T-helper 1 cell (primary cell): ENCODE measurements at places on chromosomes 12 and 14.

DNA sequence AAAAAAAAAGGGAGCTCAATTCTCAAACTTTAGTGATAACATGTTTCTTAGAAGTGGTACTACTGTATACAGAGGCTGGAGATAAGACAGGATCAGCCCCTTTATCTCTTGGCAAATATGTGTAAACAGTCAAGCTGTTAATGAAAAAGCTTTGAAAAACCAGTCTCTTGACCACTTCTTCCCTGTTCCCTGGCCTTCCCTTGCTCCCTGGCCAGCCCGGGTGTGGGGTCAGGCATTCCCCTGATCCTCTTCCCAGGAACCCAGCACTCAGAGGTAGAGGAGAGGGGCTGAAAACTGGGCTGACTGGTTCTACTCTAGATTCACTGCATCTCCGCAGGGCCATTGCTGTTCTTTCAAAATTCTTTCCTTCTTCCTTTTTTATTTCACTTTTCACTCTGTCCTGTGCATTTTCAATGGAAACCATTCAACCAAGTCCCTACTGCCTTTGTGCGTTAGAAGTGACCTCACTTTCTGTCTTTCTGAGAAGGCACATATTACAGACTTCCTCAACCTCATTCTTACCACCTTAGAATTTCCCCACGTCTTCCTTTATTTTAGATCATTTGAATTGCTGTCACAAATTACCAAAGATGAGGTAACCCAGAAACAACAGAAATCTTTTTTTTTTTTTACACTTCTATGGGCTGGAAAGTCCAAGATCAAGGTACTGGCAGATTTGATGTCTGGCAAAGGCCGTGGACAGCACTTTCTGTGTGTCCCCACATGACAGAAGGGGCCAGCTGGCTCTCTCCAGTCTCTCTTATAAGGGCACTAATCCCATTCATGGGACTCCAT, 5.7 kb downstream of the GNG2 start:
- peak; percentile 50 for DNase-seq

GRCh38 chr14:104280085-104280901, 141.9 kb downstream of the KIF26A start:
- DNase-seq = no peak

- no peak for DNase-seq
These were observed 115.0 kb downstream of the DACT1 start for GRCh38 chr14:58752771-58753201.

GRCh38 chr14:93954900-93955849, 21.2 kb downstream of the ASB2 start:
- peak; percentile 86 for DNase-seq

- DNase-seq = peak; percentile 69
These were observed 18.8 kb downstream of the BCL11B start for GRCh38 chr14:99252940-99253868.

- DNase-seq = no peak
These were observed 122.4 kb downstream of the TSPAN9 start for GRCh38 chr12:3199551-3200031.

- no peak for DNase-seq
These were observed 10.5 kb downstream of the MLXIP start for GRCh38 chr12:122089077-122089476.

DNA sequence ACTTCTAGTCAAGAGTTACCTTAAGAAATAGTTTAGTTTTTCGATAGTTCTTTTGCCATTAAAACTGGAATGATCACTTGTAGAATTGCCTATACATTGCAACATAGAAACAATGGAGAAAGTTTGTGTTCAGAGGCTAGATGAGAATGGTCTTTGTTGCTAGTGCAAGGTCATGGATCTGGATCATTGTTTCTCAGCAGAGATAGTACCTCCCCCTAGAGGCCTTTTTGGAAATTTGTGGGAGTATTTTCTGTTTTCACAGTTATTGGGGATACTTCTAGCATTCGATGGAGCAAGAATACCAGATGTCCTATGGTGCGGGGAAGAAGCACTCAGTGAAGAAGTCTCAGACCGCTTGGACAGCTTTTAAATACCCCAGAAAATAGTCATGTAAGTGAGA, 138.8 kb upstream of the HMGA2 start:
- no peak for DNase-seq

DNA sequence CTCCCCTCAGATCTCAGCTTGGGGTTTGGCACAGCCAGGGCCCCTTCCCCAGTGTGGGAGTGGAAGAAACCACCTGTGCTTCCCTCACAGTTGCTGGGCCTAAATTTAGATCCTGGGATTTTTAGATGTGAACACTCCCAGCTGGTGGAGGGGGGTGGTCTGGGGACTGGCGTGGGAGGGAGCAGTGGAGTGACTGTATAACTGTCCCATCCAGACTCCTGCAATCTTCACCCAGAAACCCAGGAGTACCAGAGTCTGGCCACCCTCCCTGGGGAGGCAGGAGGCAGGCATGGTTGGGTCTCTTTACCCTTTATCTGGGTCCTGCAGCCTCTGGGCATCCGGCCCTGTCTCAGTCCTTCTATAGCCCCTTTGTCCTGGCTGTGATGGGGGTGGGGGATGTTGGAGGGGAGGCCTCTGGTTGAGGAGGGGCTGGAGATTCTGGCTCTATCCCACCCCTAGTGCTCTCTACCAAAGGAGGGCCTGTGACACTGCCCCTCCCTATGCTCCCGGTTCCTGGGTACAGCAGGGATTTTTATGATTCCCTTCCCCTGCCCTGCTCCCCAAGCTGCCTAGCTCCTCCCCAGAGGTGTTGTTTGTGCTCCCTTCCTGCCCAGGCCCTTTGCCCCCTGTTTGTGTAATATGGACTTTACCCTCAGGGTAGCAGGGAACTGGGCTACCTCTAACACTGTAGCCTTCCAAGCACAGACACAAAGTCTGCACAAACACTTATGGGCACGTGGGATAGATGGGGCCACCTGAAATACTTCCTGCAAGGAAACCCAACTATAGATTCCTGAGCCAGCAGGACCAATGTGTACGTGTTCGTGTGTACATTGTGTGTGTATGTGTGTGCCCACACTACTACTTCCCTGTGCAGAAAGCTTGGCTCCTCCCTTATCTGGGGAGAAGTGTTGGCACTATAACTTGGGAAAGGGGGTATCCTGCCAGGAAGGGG, 1.7 kb downstream of the ERBB3 start:
- no peak for DNase-seq
